ENCODE measurements at places on chromosomes 16 and 17. TPM values are rescaled to one million over a fixed set of nuclear protein-coding genes. Genes with fewer than 3 reads are reported as not detected.

The GRB7 gene
- total RNA-seq = not detected

- DNase-seq = no peak
Measured at GRCh38 chr17:71850812-71851211, 270.0 kb upstream of the SOX9 start.

The MILR1 gene
- total RNA-seq = 0.55 TPM

- no peak for DNase-seq
Measured at GRCh38 chr17:60819447-60820130, 141.9 kb downstream of the BCAS3 start.

The HP gene
- total RNA-seq = not detected

- DNase-seq = no peak
Measured at GRCh38 chr16:80996688-80997138, 10.0 kb downstream of the CMC2 start.

DNA sequence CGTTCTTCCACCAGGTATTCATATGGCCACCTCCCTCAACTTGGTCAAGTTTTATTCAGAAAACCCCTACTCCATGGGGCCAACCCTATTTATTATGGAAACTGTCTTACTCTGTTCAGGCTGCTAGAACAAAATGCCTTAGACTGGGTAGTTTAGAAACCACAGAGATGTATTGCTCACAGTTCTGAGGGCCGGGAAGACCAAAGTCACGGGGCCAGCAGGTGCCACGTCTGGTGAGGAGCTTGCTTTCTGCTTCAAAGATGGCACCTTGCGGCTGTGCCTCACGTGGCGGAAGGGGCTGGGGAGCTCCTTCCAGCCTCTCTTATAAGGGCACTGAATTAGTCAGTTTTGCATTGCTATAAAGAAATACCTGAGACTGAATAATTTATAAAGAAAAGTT lies 74.3 kb downstream of the AXIN2 start:
- no peak for DNase-seq

The MLX gene
- 73.7 TPM for total RNA-seq

The MGAT5B gene
- total RNA-seq = 1.8 TPM

DNA sequence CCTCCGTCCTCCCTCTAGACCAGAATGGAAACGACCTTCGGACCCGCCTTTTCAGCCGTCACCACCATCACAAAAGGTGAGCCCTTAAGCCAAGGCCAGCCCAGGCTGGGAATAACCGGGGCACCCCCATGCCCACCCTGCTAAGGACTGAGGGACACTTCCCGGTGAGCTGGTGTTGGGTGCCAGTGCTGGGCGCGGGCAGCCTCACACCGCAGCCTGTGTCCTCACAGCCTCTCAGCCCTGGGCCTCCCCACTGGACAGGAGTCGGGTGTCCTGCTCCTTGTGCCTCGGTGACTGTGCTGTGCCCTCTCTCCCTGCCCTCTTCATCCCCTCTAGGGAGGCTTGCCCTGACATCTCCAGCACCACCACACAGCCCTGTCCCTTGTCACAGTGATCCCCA lies 10.3 kb downstream of the TRAF7 start:
- DNase-seq = no peak

- no peak for DNase-seq
Measured at GRCh38 chr16:50193594-50193993, 40.5 kb downstream of the TENT4B start.

The PRAC2 gene
- total RNA-seq = not detected

GRCh38 chr17:16215965-16216316 lies 607 bp upstream of the NCOR1 start:
- DNase-seq = peak; percentile 18
